ENCODE measurements at places on chromosomes 5 and 9. TPM values are rescaled to one million over a fixed set of nuclear protein-coding genes. Genes with fewer than 3 reads are reported as not detected.

The CAPSL gene
- total RNA-seq: not detected

The PLAC8L1 gene
- total RNA-seq: not detected

GRCh38 chr9:107999011-107999410, 509.4 kb upstream of the KLF4 start:
- DNase-seq: no peak
- no peaks in the 10 kb centered on the region for H3K36me3 ChIP-seq
- H3K27ac ChIP-seq: no peak overlapping the region
- no peak overlapping the region for H3K4me3 ChIP-seq
- no peaks in the 10 kb centered on the region for H3K4me1 ChIP-seq

The FCN1 gene
- total RNA-seq: 6.5 TPM

The SLCO6A1 gene
- total RNA-seq: not detected

The FAM221B gene
- 0.22 TPM for total RNA-seq

- H3K27ac ChIP-seq: no peak overlapping the region
- H3K36me3 ChIP-seq: no peaks in the 10 kb centered on the region
- no peak for DNase-seq
These were observed 3.9 kb downstream of the NIPAL4 start for GRCh38 chr5:157463621-157464518.

Data from adrenal gland (tissue), 19 donors.